ENCODE measurements at places on chromosomes 6 and 20.

DNA sequence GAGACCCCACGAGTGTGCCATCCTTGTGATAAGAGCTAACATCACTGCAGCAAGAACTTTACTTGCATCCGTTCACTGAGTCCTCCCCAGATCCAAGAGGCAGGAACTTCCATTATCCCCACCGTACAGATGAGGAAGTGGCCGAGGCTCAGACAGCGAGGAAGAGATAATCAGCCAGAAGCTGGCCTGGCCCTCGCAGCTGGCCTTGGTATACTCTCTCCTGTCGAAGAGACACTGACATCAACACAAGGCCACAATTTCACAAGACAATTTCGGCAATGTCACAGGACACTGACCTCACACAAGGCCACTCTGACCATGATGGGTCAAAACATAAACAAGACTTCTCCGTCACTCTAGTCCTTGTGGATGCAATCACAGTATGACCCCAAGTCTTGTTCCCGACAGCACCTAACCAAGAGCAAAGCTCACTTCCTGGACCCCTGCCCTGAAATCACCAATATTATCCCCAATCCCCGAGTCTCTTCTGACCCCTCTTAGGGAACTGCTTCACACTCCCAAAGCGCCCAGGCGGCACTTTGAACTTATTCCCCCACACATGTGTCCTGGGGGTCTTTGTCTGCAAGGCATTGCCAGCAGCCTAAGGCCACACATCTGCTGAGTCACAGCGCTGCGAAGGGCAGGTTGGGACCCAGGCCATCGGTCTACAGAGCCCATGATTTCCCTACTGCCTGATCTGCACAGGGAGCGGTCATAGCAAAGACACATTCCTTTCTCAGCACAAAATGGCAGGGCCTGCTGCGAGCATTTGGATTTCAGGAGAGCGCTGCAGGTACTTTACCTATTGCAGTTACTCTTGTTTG is 14.8 kb upstream of the VAPB start:
- no peak for DNase-seq

DNA sequence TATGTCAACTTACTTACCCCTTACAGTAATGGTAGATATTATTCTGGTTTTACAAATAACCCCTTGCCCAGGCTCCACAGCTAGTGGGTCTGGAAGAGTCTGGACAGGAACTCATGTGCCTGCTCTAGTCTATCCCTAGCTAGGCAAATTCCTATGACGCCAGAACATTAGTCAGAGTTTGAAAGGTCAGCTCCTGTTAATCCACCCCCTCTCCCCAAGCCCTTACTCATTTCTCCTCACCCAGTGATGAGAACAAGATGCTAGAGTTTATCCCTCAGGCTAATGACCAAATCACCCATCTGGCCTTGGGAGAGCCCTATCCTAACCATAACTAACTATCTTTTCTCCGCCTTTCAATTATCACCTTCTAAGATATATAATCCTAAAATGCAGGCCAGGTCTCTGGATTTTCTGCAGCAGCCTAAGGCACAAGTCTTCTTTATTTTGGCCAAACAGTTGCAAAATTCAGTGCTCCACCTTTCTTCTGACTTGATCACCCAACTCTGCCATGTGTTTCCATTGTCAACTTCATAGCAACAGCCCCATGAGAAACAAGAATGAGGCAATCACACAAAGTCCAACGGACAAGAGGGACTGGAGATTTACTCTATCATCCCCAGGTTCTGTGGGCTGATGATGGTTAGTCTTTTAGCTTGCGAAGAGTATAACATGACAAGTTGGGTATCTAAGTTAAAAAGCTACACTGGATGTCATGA is 113.3 kb downstream of the TASP1 start:
- DNase-seq: no peak

- no peak for DNase-seq
These were observed 18.5 kb upstream of the FOXC1 start for GRCh38 chr6:1591243-1591642.

GRCh38 chr6:135577059-135577538 is 79.6 kb upstream of the AHI1 start:
- DNase-seq: no peak

GRCh38 chr20:63319164-63320040 is 26.4 kb downstream of the COL20A1 start:
- no peak for DNase-seq

DNA sequence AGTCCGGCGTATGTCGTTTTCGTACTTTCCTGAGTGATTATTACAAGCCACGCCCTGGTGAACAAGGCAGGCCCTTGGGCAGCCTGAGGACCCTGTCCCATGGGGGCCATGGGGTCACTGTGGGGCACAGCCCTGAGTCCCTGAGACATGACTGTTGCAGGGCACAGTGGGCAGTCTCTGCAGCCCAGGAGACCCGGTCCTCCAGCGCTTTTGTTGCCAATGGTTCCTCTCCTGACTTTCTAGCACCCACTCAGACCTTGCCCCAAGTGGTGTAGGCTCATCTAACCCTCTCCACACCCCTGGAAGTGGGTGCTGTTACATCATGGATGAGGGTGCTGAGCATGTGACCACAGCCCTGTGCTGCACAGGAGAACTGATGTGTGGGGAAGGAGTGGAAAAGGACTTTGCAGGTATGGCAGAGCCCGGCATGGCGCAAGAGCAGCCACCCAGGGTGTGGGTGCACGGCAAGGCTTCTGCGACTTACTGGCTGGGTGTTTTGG is 319.5 kb downstream of the TAF4 start:
- no peak for DNase-seq

- DNase-seq: no peak
These were observed 36.6 kb downstream of the TBC1D32 start for GRCh38 chr6:121297694-121298093.

- DNase-seq: no peak
These were observed 83.4 kb downstream of the ZNF217 start for GRCh38 chr20:53510262-53510661.

GRCh38 chr6:64679416-64679815 is 1027.6 kb downstream of the EYS start:
- no peak for DNase-seq

DNA sequence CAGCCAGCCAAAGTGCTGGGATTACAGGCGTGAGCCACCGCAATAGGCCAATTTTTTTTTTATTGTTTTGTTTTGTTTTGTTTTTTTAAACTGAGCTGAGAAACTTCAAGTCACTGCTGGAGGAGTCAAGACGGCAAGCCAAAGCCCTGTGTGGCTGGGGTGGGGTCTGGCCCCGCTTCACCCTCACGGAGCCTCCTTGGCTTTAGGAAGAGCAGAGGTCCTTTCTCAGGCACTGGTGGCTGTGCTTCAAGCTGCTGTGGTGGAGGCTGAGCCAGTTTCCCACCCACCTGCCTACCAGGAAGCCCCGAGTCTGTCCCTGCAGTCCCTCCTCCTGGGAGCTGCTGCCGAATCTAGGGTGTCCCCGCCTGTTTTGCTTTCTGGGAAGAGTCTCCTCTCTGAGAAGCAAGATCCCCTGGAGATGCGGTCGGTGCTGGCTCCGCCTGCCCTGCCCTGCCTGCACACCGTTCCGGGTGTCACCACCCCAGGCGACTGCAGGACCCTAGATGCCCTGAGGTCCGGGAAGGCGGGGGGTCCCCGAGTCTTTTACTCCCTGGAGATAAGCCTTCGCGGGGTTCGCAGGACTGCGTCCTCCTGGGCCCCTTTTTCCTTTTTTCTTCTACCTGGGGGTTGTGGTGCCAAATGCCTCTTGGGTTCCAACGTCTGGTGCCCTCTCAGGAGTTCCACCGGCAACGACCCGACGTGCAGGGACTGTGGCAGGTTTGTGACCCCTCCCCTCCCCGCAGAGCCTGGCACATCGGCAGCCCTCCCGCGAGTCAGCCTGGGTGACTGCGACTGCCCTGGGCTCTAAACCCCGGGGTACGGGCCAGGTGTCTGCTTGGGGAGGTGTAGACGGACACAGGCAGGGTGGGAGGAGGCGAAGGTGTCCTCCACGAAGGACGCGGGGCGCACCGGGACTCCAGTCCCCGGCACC is 100.7 kb downstream of the TAF4 start:
- no peak for DNase-seq

DNA sequence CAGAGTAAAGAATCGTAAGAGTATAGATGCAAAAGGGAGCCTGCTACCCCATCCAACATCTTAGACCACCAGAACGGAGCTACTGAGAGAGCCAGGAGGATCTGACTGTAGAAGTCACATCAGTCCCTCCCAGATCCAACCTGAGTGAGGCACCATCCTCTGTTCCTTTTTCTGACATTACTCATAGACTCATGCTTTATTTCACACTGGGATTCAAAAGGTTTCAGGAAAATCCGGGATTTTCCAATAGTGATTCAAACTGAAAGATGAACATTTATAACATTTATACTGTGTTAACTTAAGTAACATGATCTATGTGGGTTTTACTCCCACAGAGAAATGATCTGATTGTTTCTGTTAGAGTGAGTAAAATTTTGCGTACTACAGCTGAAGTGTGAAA is 868.6 kb upstream of the GJE1 start:
- no peak for DNase-seq

- DNase-seq: no peak
These were observed 110.4 kb downstream of the HFE start for GRCh38 chr6:26197636-26197932.

DNA sequence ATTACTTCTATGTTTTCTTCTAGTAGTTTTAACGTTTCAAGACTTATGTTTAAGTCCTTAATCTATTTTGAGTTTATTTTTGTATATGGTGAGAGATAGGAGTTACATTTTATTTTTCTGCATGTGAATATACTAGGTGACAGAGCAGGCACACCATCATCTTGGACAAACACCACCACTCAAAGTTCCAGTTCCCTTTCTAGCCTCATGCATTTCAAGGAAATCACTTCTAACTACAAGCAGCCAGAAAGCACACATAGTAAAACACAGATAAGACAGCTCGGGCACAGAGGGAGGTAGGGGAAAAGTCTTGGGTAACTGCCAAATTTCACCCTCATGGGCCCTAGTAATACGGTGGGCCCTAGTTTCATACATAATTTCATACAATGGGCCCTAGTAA is 609.4 kb upstream of the HS3ST5 start:
- DNase-seq: no peak

GRCh38 chr6:127162836-127163235 is 44.4 kb downstream of the RSPO3 start:
- no peak for DNase-seq

DNA sequence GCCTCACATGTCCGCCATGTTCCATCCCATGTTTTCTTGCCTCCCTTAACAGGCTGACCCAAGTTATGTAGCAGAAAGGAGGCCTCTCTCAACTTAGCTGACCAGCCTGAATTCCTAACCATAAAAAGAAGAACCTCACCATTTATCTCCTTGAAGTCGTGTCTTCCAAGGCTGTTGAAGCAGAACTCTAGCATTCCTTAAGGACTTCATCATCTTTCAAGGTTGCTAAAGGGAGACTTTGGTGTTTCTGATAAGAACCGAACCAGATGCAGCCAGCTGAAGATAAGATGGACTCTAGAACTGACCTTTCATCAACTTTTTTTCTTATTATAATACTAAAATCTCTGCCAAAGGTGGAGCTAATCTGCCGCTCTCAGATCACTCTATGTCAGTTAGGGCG is 571.7 kb upstream of the SLC35B3 start:
- no peak for DNase-seq

DNA sequence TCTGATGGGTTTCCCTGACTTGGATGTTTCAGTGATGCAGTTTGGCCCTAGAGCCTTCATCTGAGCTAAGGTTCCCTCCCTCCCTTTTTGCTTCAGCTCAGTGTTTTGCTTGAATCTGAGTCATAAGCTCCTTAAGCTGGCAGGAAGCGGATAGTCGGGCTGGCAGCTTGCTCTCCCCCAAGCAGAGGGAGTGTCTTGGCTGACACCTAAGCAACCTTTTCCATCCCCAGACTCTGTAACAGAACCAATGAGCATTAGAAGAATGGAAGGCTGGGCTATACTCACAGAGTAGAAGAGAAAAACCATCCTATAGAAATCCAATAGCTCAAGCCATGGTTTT is 98.3 kb downstream of the HAO1 start:
- no peak for DNase-seq

DNA sequence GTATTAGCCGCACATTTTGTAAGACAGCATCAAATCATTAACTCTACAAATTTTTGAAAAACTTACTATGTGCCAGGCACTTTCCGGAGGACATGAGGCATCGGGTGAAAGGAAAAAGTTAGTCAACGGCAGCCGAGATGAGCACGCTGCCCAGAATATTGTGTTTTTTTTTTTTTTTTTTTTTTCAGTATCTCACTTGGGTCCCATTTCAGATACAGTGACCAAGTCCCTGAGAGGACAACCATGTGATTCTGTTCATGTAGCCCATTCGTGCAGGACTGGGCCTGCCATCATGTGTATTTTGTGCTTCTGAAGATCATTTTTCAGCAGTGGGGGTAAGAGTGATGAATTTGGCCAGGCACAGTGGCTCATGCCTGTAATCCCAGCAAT is 1.3 kb downstream of the SLA2 start:
- no peak for DNase-seq

GRCh38 chr6:99362678-99363268 is 13.3 kb upstream of the FAXC start:
- DNase-seq: no peak

- DNase-seq: no peak
These were observed 300.7 kb downstream of the CLIC5 start for GRCh38 chr6:45714741-45715507.

DNA sequence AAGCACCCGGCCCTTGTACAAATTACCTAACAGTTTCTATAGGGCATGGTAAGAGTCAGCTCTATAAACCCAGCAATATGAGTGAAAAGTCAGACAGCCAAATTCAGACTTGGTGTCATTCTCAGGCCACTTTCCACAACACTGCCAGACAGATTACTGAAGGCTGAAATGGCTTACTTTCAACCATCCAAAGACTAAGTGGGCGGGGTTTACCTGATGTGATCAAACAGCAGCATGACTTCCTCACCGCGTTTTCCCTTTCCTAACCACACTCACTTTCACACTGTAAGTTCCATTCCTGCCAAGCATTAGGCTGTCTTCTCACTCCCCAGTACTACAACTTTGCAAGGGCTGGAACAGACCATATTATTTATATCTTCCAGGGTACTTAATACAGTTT is 85.9 kb downstream of the SMLR1 start:
- no peak for DNase-seq

GRCh38 chr20:13251106-13251903 is 30.2 kb downstream of the ISM1 start:
- no peak for DNase-seq

DNA sequence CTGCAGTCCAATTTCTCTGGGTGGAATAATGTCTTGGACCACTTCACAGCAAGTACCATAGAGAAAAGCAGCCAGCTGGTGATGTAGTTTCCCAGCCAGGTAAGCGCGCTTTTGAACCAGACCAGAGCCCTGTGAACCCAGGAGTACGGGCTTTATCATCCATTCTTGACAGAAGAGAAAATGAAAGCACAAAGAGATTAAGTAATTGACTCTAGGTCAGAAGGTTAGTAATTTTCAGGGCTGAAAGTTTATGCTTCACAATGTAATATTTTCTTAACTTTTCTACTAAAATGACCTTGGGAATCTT is 7.1 kb upstream of the UST start:
- no peak for DNase-seq

DNA sequence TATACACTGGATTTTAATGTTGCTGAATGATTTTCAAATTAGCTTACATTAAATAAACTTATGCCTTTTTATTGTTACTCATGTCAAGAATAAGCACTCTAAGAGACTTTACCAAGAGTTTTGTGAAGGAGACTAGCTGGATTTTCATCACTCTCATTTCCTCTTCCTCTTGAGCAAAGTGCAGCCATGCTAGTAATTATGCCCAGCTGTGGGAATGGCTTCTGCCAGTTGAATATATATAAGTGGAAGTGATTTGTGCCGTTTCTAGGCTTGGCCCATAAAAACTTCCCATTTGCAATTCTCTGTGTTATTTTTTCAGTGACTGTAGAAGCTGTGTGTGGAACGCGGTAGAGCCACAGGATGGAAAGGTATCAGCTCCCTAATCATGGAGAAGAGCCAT is 255.8 kb downstream of the HDGFL1 start:
- no peak for DNase-seq

Measured in stimulated activated CD8-positive, alpha-beta memory T cell treated with anti-CD3 and anti-CD28 coated beads, Interleukin-4, amount 100 ng/mL, for 1 hour (primary cell).